ENCODE measurements at places on chromosomes 5 and 9.

- no peak overlapping the region for H3K27ac ChIP-seq
- H3K4me1 ChIP-seq, result no peaks in the 10 kb centered on the region
- H3K27me3 ChIP-seq, result no peaks in the 10 kb centered on the region
- H3K36me3 ChIP-seq, result no peaks in the 10 kb centered on the region
- no peak for DNase-seq
Observed at GRCh38 chr5:41083306-41083705, 12.2 kb upstream of the MROH2B start.

DNA sequence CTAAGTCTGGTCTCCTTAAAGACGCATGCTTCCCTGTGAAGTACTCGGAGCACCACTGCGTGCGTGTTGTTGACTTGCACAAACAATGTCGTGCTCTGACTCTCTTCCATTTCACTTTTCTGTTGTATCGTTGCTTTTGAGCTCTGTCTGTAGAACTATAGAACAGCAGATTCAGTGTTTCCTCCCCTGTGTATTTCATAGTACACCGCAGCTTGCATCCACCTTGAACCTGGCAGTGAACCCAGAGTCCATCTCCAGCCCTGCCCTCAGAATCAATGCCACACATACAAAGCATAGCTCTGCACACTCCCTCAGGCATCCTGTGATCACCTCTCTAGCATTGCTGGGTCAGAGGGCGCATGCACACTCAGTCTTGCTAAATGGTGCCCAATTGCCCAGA lies 37.2 kb upstream of the ADAMTS2 start:
- H3K36me3 ChIP-seq, result no peaks in the 10 kb centered on the region
- H3K4me3 ChIP-seq, result no peak overlapping the region
- DNase-seq, result no peak
- H3K4me1 ChIP-seq, result peaks cover 2% of the 10 kb centered on the region
- H3K27ac ChIP-seq, result no peak overlapping the region

GRCh38 chr5:73617510-73618279 lies 8.3 kb upstream of the ARHGEF28 start:
- H3K4me1 ChIP-seq, result no peaks in the 10 kb centered on the region
- no peaks in the 10 kb centered on the region for H3K36me3 ChIP-seq
- peaks cover 10% of the 10 kb centered on the region for H3K27me3 ChIP-seq
- no peak overlapping the region for H3K4me3 ChIP-seq
- no peak for DNase-seq

DNA sequence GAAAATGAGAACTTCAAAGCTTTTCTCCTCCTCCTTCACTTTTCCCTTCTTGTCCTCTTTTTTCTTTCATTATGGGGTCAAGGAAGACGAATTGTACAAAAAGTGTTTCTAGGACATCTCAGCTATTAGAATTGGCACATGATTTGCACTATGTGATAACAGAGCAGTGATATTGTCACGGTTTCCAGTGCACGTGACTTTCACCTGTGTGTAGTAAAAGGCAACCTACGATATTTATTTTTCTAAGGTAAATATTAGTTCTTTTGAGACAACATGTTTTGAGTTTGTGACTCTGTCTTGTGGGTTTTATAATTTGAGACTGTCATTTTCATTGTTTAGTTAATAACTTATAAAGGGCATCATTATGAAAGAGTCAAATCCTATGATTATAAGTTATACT lies 213.1 kb downstream of the PSAT1 start:
- H3K4me1 ChIP-seq, result no peaks in the 10 kb centered on the region
- no peak overlapping the region for H3K27ac ChIP-seq
- DNase-seq, result no peak
- H3K4me3 ChIP-seq, result no peak overlapping the region

DNA sequence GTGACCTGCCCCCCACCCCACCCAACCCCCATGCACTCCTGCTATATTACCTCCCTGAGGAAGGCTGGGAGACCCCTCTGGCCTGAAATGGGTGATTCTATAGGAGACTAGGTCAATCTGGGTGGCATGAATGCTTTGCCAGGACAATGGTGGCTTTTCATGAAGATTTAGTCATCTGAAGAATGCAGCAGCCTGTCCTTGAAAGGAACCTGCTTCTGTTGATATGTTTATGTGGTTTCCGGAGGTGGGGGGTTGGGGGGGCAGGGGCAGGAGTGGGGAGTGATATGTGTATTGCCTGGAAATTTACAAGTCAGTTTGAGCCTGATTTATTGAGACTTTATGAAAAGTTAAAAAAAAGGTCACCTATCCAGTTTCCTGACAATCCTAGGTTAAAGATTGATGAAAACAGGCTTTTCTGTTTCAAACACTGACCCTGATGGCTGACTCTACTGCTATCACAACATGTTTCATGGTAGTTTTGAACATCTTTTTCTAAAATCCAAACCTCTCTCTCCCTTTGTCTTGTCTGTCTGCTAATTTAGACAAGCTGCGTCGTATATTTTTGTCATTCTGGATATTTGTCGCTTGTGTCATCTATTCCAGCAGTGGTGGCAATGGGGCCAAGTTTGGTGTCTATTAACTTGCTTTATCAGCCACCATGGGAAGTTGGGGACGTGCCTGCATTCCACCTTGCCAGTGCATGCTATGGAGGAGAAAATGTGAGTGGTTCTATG lies 153.7 kb upstream of the EGFLAM start:
- no peaks in the 10 kb centered on the region for H3K4me1 ChIP-seq
- peaks cover 2% of the 10 kb centered on the region for H3K27me3 ChIP-seq
- DNase-seq, result no peak
- H3K27ac ChIP-seq, result no peak overlapping the region

DNA sequence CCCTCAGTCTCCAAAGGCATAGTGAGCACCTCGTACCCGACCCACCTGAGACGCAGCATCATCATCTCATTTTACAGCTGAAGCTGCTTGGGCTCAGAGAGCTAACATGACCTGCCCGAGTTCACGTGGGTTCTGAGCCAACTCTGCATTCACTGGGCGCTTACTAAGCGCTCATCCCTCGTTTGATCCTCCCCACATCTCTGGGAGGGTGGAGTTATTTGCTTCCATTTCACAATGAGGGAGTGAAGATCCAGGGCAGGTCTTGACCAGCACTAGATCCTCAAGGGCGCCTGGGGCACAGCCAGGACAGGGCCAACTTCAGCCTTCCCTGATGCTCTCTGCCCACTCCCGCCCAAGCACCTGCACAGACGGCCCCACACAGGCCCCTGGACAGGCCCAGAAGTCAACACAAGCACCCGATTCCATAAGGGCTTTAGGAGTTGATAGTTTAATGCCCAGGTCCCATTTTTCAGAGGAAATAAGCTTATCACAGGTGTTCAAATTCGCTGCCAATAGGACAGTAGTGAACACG lies 80.8 kb downstream of the HRH2 start:
- peaks cover 21% of the 10 kb centered on the region for H3K27me3 ChIP-seq
- no peaks in the 10 kb centered on the region for H3K4me1 ChIP-seq
- DNase-seq, result no peak
- H3K4me3 ChIP-seq, result no peak overlapping the region
- H3K36me3 ChIP-seq, result no peaks in the 10 kb centered on the region
- H3K27ac ChIP-seq, result no peak overlapping the region

DNA sequence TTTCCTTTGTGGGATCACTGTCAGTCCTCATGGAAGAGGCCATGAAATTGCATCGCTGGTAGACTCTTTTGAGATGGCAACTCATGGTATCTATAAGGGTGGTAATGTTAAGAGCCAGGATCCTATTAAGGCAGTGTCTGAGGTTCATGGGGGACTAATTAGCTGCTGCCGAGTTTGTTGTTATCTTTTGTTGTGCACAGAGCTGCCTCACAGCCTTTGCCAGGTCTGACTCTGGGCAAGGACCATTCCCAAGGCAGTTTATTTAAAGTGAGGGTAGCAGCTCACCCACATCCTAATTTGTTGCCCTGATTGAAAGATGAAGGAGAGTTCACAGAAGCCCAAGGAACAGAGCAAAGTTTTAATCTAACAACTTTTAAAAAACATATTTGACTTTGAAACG lies 7.9 kb downstream of the SMARCA2 start:
- peak overlapping the region; percentile 32 for H3K4me3 ChIP-seq
- H3K4me1 ChIP-seq, result peaks cover 62% of the 10 kb centered on the region
- H3K27ac ChIP-seq, result peak overlapping the region; percentile 16
- H3K27me3 ChIP-seq, result no peaks in the 10 kb centered on the region
- H3K36me3 ChIP-seq, result peaks cover 2% of the 10 kb centered on the region
- DNase-seq, result no peak

- DNase-seq, result no peak
- no peaks in the 10 kb centered on the region for H3K36me3 ChIP-seq
- no peaks in the 10 kb centered on the region for H3K4me1 ChIP-seq
- no peak overlapping the region for H3K4me3 ChIP-seq
- H3K27me3 ChIP-seq, result peaks cover 4% of the 10 kb centered on the region
Observed at GRCh38 chr5:171249460-171249859, 59.6 kb upstream of the TLX3 start.

- H3K27ac ChIP-seq, result peak overlapping the region; percentile 75
- H3K4me1 ChIP-seq, result peaks cover 15% of the 10 kb centered on the region
Observed at GRCh38 chr5:34655354-34655991, 655 bp upstream of the RAI14 start.

DNA sequence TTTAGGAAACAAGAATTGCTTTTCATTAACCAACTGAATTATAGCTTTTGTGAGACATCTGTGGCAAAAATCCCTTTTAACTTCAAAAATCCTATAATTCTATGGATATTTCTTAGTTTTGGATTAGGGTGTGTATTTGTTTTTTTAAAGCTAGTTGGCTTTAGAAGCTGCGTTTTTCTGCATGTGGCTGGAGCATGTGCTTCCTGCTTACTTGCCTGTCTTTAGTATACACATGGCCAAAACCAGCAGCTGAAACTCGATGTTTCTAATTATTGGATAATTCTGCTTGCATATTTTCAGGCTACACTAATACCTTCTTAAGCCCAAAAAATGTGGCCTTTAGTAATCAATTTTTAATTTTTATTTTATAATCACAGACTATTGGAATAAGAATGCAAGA lies 8.9 kb downstream of the RECK start:
- no peak for DNase-seq
- H3K27ac ChIP-seq, result no peak overlapping the region
- no peak overlapping the region for H3K4me3 ChIP-seq

- no peak for DNase-seq
- H3K27me3 ChIP-seq, result peaks cover 3% of the 10 kb centered on the region
- H3K4me3 ChIP-seq, result no peak overlapping the region
- no peak overlapping the region for H3K27ac ChIP-seq
- no peaks in the 10 kb centered on the region for H3K36me3 ChIP-seq
Observed at GRCh38 chr5:154505567-154505966, 27.5 kb upstream of the HAND1 start.

GRCh38 chr5:143177263-143177983 lies 226.1 kb downstream of the NR3C1 start:
- no peak overlapping the region for H3K4me3 ChIP-seq
- peaks cover 4% of the 10 kb centered on the region for H3K36me3 ChIP-seq
- H3K27ac ChIP-seq, result no peak overlapping the region
- no peaks in the 10 kb centered on the region for H3K27me3 ChIP-seq
- peaks cover 6% of the 10 kb centered on the region for H3K4me1 ChIP-seq

GRCh38 chr9:134708672-134709038 lies 67.1 kb downstream of the COL5A1 start:
- no peak overlapping the region for H3K27ac ChIP-seq
- no peak overlapping the region for H3K4me3 ChIP-seq
- H3K36me3 ChIP-seq, result no peaks in the 10 kb centered on the region
- H3K4me1 ChIP-seq, result peaks cover 3% of the 10 kb centered on the region

DNA sequence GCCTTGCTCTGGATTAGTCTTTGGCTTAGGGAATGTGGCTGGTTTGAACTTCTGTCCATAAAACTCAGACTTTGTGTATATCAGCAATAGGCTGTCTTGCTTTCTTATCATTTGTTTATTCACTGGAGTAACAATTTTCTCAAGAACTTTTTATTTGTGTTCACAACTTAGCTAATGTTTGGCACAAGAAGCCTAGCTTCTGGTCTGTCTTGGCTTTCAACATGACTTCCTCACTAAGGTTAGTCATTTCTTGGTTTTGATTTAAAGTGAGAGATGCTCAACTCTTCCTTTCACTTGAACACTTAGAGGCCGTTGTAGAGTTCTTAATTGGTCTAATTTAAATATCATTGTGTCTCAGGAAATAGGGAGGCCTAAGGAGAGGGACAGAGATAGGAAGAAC lies 4.9 kb downstream of the FBXO38 start:
- peaks cover 35% of the 10 kb centered on the region for H3K4me1 ChIP-seq
- DNase-seq, result no peak
- H3K27me3 ChIP-seq, result no peaks in the 10 kb centered on the region
- no peak overlapping the region for H3K27ac ChIP-seq

DNA sequence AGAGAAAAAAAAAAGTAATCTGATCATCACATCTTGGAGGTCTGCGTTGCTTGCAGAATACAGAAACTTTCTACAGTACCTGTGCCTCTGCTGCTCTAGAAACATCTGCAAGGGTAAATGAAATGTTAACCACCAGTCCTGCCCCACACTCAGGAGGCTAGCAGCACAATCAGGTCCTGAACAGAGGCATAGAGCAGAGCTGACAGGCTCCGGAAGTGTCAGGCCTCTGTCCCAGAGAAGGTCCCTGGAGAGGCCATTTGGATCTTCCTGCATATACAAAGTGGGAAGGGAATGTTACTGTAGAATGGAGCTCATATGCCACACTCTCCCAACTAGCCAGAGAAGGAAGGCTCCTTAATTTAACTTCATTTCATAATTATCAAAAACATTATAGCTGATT lies 7.2 kb downstream of the NRG2 start:
- no peak overlapping the region for H3K27ac ChIP-seq
- H3K36me3 ChIP-seq, result no peaks in the 10 kb centered on the region
- DNase-seq, result no peak
- no peak overlapping the region for H3K4me3 ChIP-seq
- H3K27me3 ChIP-seq, result peaks cover 14% of the 10 kb centered on the region

- DNase-seq, result peak; percentile 88
- no peaks in the 10 kb centered on the region for H3K36me3 ChIP-seq
- H3K4me3 ChIP-seq, result no peak overlapping the region
- peaks cover 17% of the 10 kb centered on the region for H3K27me3 ChIP-seq
- H3K4me1 ChIP-seq, result peaks cover 21% of the 10 kb centered on the region
Observed at GRCh38 chr9:124774129-124774978, 2.6 kb upstream of the OLFML2A start.

DNA sequence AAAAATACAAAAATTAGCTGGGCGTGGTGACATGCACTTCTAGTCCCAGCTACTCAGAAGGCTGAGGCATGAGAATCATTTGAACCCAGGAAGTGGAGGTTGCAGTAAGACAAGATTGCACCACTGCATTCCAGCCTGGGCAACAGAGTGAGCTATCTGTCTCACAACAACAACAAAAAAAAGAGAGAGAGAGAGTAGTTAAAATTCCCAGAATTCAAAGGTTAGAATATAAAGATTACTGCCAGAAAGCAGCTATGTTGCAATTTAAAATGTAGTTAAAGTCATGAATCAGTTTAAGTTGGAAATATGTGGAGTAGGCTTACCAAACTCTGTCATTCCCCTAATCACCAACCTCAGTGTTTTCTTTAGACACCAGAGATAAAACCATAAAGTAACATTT lies 58.7 kb upstream of the SUSD1 start:
- no peaks in the 10 kb centered on the region for H3K27me3 ChIP-seq
- no peak overlapping the region for H3K4me3 ChIP-seq
- H3K4me1 ChIP-seq, result no peaks in the 10 kb centered on the region
- H3K27ac ChIP-seq, result no peak overlapping the region

DNA sequence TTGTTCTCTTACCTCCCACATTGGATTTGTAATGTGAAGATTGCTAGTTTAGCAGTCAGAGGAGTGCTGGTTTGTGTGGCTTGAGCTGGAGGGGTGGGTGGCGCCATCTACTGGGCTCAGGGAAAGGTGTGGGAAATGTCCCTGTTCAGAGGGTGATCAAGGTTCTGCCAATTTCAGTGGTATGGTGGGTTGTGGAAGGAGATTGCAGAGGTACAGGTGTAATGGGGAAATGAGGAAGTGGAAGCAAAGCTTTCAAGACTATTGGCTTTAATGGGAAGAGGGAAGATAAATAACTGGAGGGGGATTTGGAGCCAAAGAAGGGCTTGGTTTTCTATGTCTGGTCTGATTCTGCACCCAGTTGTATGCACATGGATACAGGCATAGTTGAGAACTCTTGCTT lies 76.4 kb downstream of the OSMR start:
- peaks cover 8% of the 10 kb centered on the region for H3K27me3 ChIP-seq
- no peaks in the 10 kb centered on the region for H3K36me3 ChIP-seq
- H3K4me1 ChIP-seq, result no peaks in the 10 kb centered on the region
- no peak overlapping the region for H3K27ac ChIP-seq
